ENCODE measurements at places on chromosomes 7 and 10. TPM values are rescaled to one million over a fixed set of nuclear protein-coding genes. Genes with fewer than 3 reads are reported as not detected.

- DNase-seq = no peak
These were observed 74.1 kb upstream of the PRKG1 start for GRCh38 chr10:51000164-51000563.

DNA sequence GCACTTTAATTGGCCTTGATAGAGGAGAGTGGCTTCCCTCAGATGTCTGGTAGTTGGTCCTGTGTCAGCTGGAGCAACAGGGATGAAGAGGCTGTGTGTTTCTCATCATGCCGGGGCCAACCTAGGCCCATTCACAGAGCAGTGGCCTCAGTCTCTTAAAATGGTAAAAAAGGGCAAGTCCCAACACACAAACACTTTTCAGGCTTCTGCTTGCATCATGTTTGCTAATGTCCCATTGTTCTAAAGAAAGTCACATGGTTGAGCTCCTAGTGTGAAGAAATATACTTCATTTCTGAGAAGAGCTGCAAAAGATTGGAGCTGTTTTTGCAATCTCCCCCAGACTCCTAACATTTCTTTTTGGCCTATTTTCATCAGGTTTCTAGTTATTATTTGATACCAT is 40.6 kb upstream of the RBAK start:
- DNase-seq = no peak

DNA sequence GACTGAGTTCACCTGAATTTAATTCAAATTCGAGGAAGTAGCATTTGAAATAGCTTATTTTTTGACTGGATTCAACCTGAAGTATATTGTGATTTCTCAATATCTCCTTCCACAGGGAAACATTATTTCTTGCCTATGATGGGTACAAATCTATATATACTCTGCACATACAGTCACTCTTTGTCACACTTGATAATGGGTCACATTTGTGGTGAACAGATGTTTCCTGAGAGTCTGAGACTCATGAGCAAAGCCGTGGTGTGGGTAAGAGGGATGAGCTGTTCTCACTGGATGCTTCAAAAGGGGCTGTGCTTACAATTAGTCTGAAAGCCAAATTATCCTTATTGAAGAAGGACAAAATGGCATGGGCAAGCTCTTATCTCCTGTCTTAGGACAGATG is 18.0 kb upstream of the TBXAS1 start:
- DNase-seq = no peak

- no peak for DNase-seq
These were observed 18.9 kb downstream of the LOXL4 start for GRCh38 chr10:98249134-98249533.

- no peak for DNase-seq
These were observed 156.4 kb downstream of the OAT start for GRCh38 chr10:124262234-124262865.

CDC14C gene
- total RNA-seq = not detected

YKT6 gene
- 117 TPM for total RNA-seq

DIP2C gene
- total RNA-seq = 11.4 TPM

SLC26A4 gene
- not detected for total RNA-seq

All from Caco-2 (cell line).